Activated CD4-positive, alpha-beta T cell treated with anti-CD3 and anti-CD28 coated beads for 36 hours (primary cell): ENCODE measurements at places on chromosomes 5 and 9. TPM values are rescaled to one million over a fixed set of nuclear protein-coding genes. Genes with fewer than 3 reads are reported as not detected.

- DNase-seq, result no peak
Observed at GRCh38 chr9:112316258-112316943, 17.0 kb downstream of the PTBP3 start.

The SLC26A2 gene
- 5.3 TPM for total RNA-seq

DNA sequence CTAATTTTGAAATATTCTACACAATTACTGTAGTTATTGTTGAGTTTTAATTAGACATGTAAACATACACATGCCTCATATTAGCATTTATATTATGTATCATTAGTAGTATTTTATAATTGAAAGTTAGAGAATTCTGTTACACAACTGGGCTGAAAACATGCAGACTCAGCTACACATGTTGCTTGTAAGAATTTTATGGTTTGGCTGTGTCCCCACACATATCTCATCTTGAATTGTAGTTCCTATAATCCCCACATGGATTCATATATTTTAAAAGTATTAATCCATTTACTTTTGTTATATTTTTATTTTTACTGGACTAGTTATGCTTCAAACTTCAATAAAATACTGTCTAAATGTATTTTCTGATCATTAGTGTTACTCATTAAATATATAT, 2075.3 kb upstream of the C9orf72 start:
- no peak for DNase-seq

DNA sequence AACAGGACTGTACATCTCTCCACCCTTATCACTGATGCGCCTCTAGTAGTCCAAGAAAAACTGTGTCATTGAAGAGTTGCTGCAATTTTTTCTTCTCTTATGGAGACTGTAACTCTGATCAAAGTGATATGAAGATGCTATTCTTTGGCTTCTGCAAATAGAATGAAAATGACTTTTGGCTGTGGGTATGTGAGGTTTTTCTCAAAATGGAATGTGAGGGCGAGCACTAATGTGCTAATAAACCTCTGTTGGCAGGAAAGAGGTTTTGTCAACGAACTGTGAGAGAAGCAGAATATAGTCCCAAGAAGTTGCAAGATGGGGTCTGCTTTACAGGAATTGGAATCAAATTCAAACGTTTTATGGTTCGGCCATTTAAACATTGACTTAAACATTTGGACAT, 252.0 kb upstream of the GAS1 start:
- DNase-seq, result no peak

The FAM13B gene
- 14.0 TPM for total RNA-seq

- DNase-seq, result no peak
Observed at GRCh38 chr9:20732118-20732517, 48.1 kb downstream of the FOCAD start.

The ANKRD34B gene
- not detected for total RNA-seq

GRCh38 chr5:117263231-117263630, 688.6 kb upstream of the SEMA6A start:
- no peak for DNase-seq

DNA sequence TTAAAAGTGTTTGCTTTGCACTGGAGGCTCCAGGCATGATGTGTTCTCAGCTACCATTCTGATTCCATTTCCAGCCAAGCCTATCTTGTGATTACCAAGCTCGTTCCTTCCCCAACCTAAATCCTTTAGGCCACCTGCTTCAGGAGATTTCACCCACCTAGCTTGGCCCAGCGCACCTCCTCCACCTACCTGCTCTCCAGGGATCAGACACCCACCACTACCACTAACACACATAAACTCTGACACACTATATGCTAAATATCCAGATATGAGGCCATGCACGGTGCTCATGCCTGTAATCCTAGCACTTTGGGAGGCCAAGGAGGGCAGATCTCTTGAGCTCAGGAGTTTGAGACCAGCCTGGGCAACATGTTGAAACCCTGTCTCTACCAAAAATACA, 2.4 kb downstream of the MYORG start:
- no peak for DNase-seq

DNA sequence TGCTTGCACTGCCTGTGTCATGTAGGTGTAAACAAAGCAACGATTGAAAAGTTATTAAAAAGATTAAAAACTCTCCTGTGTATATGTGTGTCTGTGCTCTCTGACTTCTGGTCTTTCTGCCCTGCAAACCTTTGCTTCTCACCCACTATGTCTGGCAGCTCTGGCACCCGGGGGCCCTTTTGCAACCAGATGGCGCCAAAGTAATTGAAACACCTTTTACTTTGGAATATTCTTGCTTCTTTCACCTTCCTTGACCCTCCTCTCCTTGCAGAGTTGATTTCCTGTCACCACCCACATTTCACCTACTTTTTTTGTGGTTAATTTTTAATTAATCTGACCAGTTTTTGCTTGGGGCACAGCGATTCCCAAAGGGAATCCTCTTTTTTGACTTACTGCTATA, 275.5 kb downstream of the ARHGEF28 start:
- no peak for DNase-seq

GRCh38 chr9:69344459-69344858, 19.4 kb downstream of the ENTREP1 start:
- DNase-seq, result no peak

The MSX2 gene
- not detected for total RNA-seq

DNA sequence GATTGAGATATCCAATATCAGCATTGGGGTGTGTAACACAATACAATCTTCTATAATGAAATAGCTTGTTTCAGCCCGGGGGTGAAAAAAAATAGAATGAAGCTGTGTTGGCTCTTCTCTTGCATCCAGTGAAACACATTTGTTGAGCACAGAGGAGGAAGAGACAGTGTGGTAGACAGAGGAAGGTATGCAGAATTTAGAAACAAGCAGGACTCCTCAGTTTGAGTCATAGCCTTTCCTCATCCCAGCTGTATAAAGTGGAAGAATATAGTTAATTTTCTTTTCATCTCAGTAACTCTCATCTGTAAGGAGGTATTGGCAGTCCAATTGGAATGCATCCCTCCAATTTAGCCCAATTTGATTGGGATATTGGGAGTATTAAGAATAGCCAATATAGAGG, 302.2 kb upstream of the VLDLR start:
- DNase-seq, result no peak
